ENCODE measurements at places on chromosomes 13 and 19.

- no peak for DNase-seq
Measured at GRCh38 chr13:99528547-99528946, 27.3 kb downstream of the TM9SF2 start.

DNA sequence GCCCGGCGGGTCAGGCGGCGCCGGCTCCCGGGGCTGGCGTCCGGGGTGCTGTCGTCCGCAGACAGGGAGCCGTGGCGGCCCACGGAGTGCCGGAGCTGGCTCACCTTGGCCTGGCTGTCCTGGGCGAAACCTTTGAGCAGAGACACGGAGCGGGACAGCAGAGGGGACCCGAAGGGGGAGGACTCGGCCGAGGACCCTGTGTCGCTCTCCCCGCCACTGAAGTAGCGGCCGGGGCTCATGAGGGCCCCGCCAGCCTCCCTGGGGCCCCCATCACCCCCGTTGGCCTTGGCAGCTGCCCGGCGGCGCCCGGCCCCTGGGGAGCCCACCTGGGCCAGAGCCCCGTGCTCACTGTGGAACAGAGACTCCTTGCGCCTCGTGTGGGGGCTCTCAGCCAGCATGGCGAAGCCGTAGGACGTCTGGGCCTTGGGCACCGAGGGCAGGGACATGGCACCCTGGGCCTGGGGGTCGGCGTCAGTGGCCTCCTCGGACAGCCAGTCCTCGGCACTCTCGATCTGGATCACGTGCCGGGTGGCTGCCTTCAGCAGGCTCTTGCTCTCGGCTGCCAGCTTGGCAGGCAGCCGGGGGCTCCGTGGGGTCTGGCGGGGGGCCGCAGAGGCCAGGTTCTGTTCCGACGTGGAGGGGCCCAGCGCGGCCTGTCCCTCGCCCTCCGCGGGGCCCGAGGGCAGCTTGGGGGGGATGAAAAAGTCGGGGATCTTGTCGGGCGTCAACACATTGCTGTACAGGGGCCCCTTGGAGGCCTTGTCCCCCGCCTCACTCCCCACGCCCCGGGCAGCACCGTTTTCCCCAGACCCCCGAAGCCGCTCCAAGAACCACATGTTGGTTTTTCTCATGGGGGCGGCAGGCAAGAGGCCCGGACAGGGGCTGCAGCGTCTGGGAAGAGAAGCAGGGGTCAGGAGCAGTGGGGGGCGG, 1.2 kb downstream of the C2CD4C start:
- DNase-seq, result peak; percentile 44

DNA sequence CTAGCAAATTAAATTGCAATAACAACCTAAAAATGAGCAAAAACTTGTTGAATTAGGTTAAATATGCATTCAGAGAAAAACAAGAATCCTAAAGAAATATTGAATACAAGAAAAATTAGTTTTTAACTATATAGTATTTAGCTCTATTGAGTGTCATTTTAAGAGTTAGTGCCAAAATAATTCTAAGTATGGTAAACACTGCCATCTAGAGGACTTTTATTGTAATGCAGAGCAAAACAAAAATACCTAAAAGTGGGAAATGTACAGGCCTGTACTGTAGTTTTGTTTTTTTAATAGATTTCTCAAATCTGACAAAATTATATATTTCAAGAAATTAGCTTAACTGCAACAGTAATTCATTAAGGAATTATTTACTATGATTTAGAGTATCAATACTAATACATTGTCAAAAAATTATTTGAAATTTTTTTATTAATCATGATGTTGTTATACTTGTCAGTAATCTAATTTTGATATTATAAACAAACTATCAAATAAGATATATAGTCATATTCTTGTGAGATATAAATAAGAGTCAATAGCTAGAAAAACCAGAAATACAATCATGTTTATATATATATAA, 8.2 kb upstream of the PCDH9 start:
- DNase-seq, result no peak

DNA sequence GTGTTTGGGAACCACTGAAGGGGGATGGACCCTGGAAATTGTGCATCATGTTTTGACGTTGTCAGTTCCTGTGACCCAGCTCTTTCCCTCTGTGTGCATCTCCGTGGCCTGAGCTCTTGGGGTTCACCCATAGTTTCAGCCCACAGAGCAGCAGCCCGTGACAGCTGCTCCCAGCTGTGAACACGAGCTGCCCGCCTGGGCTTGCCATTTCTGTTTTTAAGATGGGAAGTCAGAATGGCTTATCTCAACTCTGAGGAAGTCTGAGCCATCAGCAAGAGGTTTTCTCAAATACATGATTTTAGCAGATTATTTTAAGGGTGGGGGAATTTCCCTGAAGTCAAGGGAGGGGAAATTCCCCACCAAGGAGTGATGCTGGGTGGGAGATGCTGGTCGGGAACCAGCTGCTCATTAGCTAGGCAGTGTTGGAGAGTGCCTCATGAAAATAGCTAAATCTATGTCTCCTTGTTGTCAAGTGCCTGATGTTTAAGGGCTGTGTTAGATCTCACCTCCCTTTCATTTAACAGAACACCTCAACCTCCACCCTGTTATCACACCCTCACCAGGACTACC, 34.8 kb upstream of the C1QTNF9 start:
- no peak for DNase-seq

DNA sequence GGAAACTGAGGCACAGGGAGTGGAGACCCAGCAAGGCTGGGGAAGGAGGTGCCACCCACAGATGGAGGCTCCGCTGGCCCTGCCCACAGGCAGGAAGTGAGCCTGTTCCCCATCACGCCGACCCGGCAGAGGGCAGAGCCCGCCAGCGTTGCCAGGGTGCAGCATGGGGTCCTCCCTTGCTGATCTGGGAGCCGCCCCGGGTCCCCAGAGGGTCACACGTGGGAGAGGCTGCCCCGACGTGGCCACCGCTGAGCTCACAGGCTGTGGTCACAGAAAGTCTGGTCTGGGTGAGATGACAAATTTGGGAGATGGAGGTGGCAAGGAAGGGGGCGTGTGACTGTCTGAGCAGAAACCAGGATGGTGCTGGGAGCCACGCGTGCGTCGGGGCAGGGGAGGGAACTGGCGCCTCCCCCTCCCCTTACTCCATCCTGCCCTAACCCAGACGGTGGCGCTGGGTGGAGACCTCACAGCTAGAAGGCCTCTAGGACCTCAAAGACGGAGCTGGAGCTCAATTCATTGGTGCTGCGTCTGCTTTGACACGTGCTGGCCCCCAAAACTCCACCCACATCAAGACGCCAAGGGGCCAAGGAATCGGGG, 7.7 kb downstream of the MEX3D start:
- no peak for DNase-seq

- DNase-seq, result no peak
Measured at GRCh38 chr13:113833111-113833830, 30.6 kb downstream of the GAS6 start.

DNA sequence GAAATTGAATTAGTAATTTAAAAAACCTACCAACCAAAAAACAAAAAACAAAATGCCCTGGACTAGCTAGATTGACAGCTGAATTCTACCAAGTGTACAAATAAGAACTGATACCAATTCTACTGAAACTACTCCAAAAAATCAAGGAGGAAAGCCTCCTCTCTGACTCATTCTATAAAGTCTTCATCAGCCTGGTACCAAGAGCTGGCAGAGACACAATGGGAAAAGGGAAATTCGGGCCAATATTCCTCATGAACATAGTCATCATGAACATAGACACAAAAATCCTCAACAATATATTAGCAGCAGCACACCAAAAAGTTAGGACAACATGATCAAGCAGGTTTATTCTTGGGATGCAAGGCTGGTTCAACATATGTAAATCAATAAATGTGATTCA, 2667.7 kb upstream of the PCDH20 start:
- DNase-seq, result no peak

All from frontal cortex (tissue), 4 donors.